Putamen (tissue), 1 donor: ENCODE measurements at places on chromosomes 16 and 17.

GRCh38 chr16:72434159-72434558, 262.2 kb upstream of the PMFBP1 start:
- DNase-seq: no peak

DNA sequence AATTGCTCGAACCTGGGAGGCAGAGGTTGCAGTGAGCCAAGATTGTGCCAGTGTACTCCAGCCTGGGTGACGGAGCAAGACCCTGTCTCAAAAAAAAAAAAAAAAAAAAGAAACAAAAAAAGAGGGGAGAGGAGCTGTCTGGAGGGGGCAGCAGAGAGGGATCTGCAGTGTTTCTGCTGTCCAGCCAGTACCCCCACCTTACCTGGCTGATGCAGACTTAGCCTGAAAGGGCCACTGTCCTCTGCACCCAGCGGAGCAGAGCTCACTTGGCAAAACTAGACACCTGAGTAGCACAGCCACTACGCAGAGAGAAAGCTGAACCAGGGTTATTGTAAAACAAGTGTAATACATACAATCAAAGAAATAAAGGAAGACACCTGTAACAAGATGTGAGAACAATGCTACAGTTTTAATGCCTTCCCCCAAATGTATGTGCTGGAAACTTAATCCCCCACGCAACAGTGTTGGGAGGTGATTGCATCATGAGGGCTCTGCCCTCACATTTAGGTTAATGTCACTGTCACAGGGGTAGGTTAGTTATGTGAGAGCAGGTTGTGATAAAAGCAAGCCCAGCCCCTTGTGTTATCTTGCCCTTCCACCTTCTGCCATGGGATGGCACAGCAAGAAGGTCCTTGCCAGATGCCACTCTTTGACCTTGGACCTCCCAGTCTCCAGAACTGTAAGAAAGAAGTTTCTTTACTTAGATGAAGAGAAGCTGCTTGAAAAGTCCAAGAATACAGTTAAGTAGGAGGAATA, 211.2 kb downstream of the RPTOR start:
- DNase-seq: no peak

- no peak for DNase-seq
These were observed 2.3 kb upstream of the LHX1 start for GRCh38 chr17:36934692-36935630.

- no peak for DNase-seq
These were observed 6.9 kb downstream of the KARS1 start for GRCh38 chr16:75640598-75640997.

- no peak for DNase-seq
These were observed 308.2 kb upstream of the GOT2 start for GRCh38 chr16:59042301-59042700.

GRCh38 chr16:8292271-8292670, 298.0 kb downstream of the TMEM114 start:
- DNase-seq: no peak

- DNase-seq: no peak
These were observed 2.0 kb downstream of the USP36 start for GRCh38 chr17:78838574-78839005.

DNA sequence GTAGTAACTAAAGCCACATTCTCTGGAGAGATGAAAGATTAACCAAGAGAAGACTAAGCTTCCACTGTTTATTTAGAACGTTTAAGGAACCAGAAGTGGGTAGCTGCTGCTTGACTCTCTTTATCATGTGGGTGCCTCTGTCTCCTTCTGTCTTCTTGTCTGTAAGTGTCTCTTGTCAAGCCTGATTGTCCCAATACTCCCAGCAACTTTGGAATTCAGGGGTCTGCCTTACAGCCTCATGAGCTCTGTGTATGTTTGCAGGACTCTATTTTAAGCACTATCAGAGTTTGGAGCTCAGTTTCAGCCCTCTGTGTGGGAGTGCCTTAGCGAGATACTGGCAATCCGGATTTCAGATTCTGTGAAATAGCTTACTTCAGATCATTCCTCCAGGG, 29.3 kb upstream of the SPACA3 start:
- no peak for DNase-seq

DNA sequence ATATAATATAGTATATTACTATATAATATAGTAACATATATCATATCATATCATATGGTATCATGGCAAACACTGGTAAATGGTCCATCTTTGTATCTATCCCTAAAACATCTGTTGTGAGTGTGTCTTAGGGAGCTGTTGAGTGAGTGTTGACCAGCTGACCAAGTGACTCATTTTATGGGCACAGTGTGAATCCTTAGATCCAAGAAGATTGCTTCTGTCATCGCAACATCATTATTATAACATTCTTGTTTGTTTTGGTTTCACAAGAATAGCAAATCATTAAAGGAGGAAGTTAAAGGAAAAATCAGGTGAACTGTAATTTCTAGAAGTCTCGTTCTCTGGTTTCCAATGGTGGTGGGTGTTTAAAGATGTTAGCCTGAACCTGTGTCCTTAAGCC, 11.7 kb upstream of the MAF start:
- DNase-seq: no peak
